ENCODE measurements at places on chromosomes 16 and 17.
A peak's percentile ranks its signal among the peaks of the same experiment; 100 is the strongest.

DNA sequence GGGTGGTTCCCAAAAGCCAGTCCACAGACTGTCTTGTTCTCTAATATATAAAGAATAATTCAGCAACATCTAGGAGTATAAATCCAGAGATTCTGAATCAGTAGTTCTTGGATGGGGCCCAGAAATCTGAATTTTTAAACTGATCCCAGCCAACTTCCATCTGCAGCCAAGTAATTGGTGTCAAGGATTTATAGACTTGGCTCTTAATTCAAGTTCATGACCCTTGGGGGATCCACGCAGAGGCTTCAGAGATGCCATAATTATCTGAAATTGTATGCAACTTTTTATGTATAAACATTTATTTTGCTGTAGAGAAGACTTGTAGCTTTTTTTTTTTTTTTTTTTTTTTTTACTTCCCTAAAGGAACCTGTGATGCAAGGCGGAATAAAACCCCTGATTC, 60.6 kb downstream of the HLF start:
- no peak for DNase-seq

GRCh38 chr17:32335687-32336086, 6.3 kb downstream of the C17orf75 start:
- no peak for DNase-seq

DNA sequence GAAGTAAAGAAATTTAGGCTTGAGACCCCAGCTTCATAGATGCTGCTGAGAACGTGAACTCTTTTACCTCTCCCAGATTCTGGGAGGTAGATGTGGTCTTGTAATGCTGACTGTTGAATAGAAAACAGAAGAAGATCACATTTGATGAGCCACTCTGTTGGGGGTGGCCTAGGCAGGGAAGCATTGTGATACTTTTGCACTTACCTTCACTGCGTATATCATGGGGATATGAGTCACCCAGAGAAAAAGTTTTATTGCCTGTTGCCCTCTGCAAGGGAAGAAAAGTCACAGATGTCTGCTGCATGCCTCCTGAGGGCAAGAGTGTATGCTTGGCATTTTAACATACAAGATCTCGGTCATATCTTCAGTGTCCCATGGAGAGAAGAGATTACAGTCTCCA, 365.4 kb downstream of the SNX29 start:
- DNase-seq, result no peak

- no peak for DNase-seq
These were observed 201.2 kb upstream of the HSBP1 start for GRCh38 chr16:83606486-83607030.

DNA sequence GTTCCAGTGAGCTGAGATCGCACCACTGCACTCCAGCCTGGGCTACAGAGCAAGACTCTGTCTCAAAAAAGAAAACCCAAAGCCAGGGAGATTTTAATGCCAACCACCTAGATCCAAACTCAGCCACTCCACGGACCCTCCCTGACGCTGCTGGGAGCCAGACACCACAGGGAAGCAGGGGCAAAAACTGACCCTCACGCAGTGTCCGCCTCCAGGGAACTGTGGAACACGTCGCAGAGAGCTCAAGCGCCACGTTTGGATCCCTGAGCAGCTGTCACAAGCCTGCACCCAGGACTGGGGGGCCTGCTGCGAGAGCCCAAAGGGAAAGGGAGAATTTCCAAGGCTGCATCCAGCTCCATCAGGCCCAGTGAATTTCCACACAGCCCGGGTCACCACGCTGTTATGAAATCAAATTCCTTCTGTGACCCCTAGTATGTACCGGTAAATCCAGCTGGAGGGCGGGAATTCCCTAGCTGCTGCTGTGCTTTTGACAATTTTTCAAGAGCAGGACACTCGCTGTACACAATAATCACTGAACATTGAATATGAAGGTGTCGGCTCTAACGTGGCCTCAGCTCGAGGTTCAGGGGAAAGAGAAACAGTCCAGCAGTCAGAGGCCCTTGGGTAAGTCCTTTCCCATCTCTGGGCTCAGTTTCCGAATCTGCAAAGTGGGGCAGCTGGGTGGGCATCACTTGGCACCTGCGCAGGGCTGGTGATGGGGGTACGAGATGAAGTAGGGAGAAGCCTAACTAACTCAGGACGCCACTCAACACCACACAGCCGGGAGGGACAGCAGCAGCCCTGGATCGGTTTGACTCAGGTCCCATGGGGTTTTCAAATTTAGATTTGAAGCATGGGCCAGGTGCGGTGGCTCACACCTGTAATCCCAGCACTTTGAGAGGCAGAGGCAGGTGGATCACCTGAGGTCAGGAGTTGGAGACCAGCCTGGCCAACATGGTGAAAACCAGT, 8.6 kb downstream of the CARHSP1 start:
- DNase-seq, result no peak

GRCh38 chr16:70298988-70299938, at the start of gene DDX19B:
Gene DDX19B (plus strand): TSS chr16:70299186. CDS start chr16:70299298, 112 bp downstream.
- peak; percentile 55 for DNase-seq

GRCh38 chr16:78022347-78023060, at the start of gene CLEC3A:
Gene CLEC3A (plus strand): TSS chr16:78022548. CDS start chr16:78022627, 79 bp downstream.
- no peak for DNase-seq

- DNase-seq, result no peak
These were observed 4.6 kb downstream of the RPUSD1 start for GRCh38 chr16:783404-784161.

GRCh38 chr16:88888461-88889387, 22.3 kb upstream of the PABPN1L start:
- no peak for DNase-seq

GRCh38 chr17:53950207-53950857, 127.6 kb downstream of the KIF2B start:
- no peak for DNase-seq

DNA sequence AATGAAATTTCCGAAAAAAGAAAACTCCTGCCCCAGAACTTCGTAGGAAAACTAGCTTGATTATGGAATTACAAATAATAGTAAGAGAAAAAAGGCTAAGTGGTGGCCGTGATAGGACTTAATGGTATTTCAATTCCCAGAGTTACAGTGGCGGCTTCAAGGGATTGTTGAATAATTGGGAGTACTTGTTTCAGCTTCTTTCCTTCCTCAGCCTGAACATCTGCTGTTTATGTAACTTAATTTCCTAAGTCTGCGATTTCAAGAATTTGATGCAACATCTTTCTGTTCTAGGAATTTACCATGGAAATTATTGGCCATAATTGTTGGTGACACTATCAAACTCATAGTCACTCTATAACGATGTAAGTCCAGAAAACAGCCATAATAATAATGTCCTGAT, 684 bp upstream of the APPBP2 start:
- DNase-seq, result no peak

DNA sequence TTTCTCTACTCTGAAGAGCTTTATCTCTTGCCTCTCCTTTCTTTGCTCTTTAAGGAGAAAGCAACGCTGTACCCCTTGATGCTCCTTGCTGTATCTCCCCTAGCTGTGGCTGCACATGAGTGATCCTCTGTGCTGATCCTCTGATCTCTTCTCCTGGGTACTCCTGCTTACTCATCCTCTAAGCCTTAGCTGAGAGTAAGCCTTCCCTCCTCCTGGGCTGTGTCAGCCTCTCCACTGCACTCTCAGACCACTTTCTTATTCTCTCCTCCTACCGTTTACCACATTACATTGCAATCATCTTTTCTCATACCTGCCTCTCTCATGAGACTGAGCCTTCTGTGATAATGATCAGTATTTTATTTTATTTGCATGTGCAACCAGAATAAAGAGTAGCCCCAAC, 25.1 kb downstream of the SOX9 start:
- DNase-seq, result no peak
